Mucosa of gallbladder (tissue), 1 donor: ENCODE measurements at places on chromosomes 11 and 22.

GRCh38 chr11:123800036-123800435, 6.1 kb downstream of the OR6M1 start:
- no peak for DNase-seq

- no peak for DNase-seq
These were observed 178.2 kb downstream of the LRRC4C start for GRCh38 chr11:41281131-41281742.

GRCh38 chr11:10407055-10407454, 48.0 kb upstream of the AMPD3 start:
- no peak for DNase-seq

GRCh38 chr22:48185071-48186055, 1422.9 kb downstream of the TBC1D22A start:
- DNase-seq, result no peak

- DNase-seq, result no peak
These were observed 59.8 kb downstream of the PDE2A start for GRCh38 chr11:72614381-72614780.

- no peak for DNase-seq
These were observed 36.6 kb upstream of the MUC15 start for GRCh38 chr11:26608507-26609146.
